ENCODE measurements at places on chromosomes 6 and 20. TPM values are rescaled to one million over a fixed set of nuclear protein-coding genes. Genes with fewer than 3 reads are reported as not detected.

Gene SLC24A3
- total RNA-seq: not detected

Gene C2
- 5.2 TPM for total RNA-seq

Gene PKHD1
- total RNA-seq: not detected

GRCh38 chr6:110625883-110626282, 149.5 kb upstream of the SLC22A16 start:
- DNase-seq: no peak

DNA sequence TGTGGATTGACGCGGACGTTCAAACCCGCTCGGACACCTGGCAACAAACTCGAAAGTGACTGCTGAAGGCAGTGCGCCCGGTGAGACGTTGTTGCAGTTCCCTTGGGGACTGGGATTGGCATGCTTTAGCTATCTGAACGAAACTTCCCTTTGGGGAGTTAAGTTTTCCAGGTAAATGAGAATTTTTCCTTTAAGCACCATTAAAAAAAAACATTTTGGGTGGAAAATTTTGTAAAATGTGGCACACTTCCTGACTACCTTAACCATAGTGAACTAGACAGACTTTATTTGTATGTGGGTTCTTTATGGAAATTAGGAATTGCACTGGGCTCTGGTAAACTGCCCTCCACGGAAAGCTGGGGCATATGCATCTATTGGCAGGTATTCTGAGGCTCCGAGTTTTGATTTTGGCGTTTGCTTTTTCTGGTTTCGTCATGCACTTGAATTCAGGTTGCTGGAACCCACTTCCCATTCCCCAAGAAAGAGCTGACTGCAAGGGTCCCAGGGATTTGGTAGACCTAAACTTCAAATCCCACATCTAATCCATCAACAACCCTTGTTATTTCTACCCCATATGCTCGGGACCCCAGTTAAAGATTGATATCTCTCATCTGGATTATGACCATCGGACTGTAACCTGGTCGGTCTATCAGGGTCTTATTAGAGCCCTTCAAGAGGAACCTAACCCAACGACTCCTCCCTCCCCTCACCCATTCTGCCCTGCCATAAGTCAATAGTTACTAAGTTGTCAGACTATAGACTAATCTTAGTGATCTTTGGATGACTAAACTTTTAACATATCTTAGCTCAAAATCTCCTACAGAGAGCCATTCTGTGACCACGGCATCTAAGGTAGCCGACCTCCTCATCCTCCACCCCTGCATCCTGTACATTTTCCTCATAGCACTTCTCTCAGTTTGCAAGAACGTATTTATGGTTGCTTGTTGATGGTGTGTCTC, 800 bp upstream of the DYNLT1 start:
- no peak for DNase-seq

DNA sequence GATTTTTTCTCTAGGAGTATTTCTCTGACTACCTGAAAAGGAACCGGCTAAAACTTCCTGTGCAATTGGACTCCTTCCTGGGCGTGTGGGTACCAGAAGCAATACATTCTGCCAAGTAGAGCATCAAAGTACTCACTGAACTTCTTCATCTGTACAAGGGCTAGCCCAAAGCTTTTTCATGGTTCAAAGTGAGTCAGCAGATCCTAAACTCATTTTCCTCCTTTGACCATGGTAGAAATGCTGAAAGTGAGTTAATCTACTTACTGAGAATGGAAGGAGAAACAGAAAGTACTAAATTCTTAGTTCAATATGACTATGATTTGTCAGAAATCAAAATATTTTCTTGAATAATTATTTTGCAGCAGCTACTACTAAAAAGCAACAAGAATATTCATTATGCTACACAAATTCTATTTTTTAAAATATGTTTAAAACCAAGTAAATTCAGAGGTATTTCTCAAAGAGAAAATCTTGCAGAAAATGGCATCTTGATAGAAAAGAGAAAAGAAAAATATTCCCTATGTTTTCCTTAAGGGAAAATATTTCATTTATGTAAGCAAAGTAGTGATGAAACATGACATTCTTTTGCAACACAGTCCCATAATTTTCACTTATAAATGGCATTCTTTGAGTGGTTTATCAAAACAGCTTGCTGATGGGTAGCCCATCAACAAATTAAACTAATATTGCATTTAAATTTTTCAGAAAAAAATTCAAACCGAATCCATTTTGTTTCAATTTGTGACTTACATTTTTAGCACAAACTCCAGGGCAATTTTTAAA, 3.7 kb upstream of the BEND6 start:
- DNase-seq: no peak

DNA sequence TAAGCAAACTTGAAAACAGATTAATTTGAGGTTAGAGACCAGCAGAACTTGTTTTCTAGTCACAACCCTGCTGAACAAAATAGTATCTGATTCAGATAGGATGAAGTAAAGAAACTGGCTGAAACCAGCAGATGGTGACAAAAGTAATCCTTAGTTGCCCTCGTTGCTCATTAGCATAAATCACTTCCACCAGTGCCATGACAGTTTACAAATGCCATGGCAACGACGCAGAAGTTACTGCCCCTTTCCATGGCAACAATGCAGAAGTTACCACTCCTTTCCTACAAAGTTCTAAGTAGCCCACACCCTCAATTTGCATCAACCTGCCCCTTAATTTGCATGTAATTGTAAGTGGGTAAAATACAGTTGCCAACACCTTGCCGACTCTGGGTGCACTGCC, 23.7 kb downstream of the SNRPB start:
- DNase-seq: no peak

All from activated naive CD4-positive, alpha-beta T cell treated with anti-CD3 and anti-CD28 coated beads, Interleukin-2, amount 50 U/mL, for 72 hours (primary cell).